AG04450 (cell line): ENCODE measurements at places on chromosomes 6 and 20. TPM values are rescaled to one million over a fixed set of nuclear protein-coding genes. Genes with fewer than 3 reads are reported as not detected.

MOG gene
- polyA plus RNA-seq, result not detected in 2 replicates

RNF217 gene
- polyA plus RNA-seq, result 21.8 and 24.6 TPM in 2 replicates

LINC00237 gene
- polyA plus RNA-seq, result not detected in 2 replicates

MROH8 gene
- 2.5 TPM in 2 replicates for polyA plus RNA-seq

ESR1 gene
- polyA plus RNA-seq, result 0.02 TPM in 1 of 2 replicates, not detected in the other

LHFPL5 gene
- not detected in 2 replicates for polyA plus RNA-seq

IL17F gene
- not detected in 2 replicates for polyA plus RNA-seq

CFAP206 gene
- 0.11 TPM in 1 of 2 replicates, not detected in the other for polyA plus RNA-seq

SCAF8 gene
- polyA plus RNA-seq, result 23.7 and 29.2 TPM in 2 replicates

HLA-DRB1 gene
- polyA plus RNA-seq, result not detected in 2 replicates

RPS6KA2 gene
- polyA plus RNA-seq, result 70.9 and 76.6 TPM in 2 replicates

GID8 gene
- 24.3 and 24.4 TPM in 2 replicates for polyA plus RNA-seq

FAM162B gene
- 7.8 and 10.9 TPM in 2 replicates for polyA plus RNA-seq

PRND gene
- not detected in 2 replicates for polyA plus RNA-seq

CCM2L gene
- not detected in 2 replicates for polyA plus RNA-seq

DDX39B gene
- 434 and 480 TPM in 2 replicates for polyA plus RNA-seq

SGK2 gene
- polyA plus RNA-seq, result 0.12 and 0.16 TPM in 2 replicates

KPNA5 gene
- 5.1 and 8.4 TPM in 2 replicates for polyA plus RNA-seq

POPDC3 gene
- polyA plus RNA-seq, result 22.2 and 29.1 TPM in 2 replicates

HLA-DMB gene
- polyA plus RNA-seq, result 0.07 and 0.12 TPM in 2 replicates

TREM1 gene
- not detected in 2 replicates for polyA plus RNA-seq

ASIP gene
- polyA plus RNA-seq, result not detected in 2 replicates

LTV1 gene
- polyA plus RNA-seq, result 22.8 and 28.2 TPM in 2 replicates

C6orf163 gene
- 0.57 and 0.81 TPM in 2 replicates for polyA plus RNA-seq

FAM83D gene
- 10.5 and 14.9 TPM in 2 replicates for polyA plus RNA-seq

PRSS16 gene
- polyA plus RNA-seq, result 0.02 and 0.16 TPM in 2 replicates

SLC2A10 gene
- 35.5 and 36.9 TPM in 2 replicates for polyA plus RNA-seq

RNF8 gene
- polyA plus RNA-seq, result 20.1 and 26.3 TPM in 2 replicates

CPXM1 gene
- polyA plus RNA-seq, result 9.0 and 12.9 TPM in 2 replicates

GUCA1A gene
- 1.5 and 1.9 TPM in 2 replicates for polyA plus RNA-seq

SNX21 gene
- polyA plus RNA-seq, result 9.2 and 11.5 TPM in 2 replicates

BMP6 gene
- 0.69 and 0.77 TPM in 2 replicates for polyA plus RNA-seq

SPEF1 gene
- polyA plus RNA-seq, result 0.12 TPM in 2 replicates

FRK gene
- 0.31 and 0.43 TPM in 2 replicates for polyA plus RNA-seq

FHL5 gene
- polyA plus RNA-seq, result not detected in 2 replicates

OPRL1 gene
- 0.86 and 1.1 TPM in 2 replicates for polyA plus RNA-seq

OOEP gene
- polyA plus RNA-seq, result not detected in 2 replicates

HNF4A gene
- 0.04 TPM in 1 of 2 replicates, not detected in the other for polyA plus RNA-seq

FOXF2 gene
- 17.3 TPM in 2 replicates for polyA plus RNA-seq

UCKL1 gene
- 18.0 and 22.3 TPM in 2 replicates for polyA plus RNA-seq

SLC22A2 gene
- polyA plus RNA-seq, result not detected in 2 replicates

SLC17A5 gene
- 25.9 and 34.0 TPM in 2 replicates for polyA plus RNA-seq

IPCEF1 gene
- polyA plus RNA-seq, result 0.35 and 0.66 TPM in 2 replicates

CCN5 gene
- polyA plus RNA-seq, result 0.37 and 0.50 TPM in 2 replicates

HLA-DMA gene
- polyA plus RNA-seq, result 7.1 and 8.2 TPM in 2 replicates
